COR-L47 (cell line): ENCODE measurements at places on chromosomes 2 and 18.

DNA sequence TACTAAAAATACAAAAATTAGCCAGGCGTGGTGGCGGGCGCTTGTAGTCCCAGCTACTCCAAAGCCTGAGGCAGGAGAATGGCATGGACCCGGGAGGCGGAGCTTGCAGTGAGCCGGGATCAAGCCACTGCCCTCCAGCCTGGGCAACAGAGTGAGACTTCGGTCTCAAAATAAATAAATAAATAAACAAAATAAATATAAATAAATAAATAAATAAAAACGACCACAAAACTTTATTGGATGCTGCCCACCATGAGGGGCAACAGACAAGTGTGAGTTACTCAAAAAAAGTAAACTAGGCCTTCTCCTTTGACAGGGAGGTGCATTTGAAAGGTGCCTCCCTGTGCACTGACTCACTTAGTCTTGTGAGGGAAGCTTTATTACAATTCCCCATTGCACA, 50.4 kb downstream of the SLC4A1AP start:
- DNase-seq, result no peak

GRCh38 chr2:208350610-208351009, 56.0 kb upstream of the PTH2R start:
- DNase-seq, result no peak

DNA sequence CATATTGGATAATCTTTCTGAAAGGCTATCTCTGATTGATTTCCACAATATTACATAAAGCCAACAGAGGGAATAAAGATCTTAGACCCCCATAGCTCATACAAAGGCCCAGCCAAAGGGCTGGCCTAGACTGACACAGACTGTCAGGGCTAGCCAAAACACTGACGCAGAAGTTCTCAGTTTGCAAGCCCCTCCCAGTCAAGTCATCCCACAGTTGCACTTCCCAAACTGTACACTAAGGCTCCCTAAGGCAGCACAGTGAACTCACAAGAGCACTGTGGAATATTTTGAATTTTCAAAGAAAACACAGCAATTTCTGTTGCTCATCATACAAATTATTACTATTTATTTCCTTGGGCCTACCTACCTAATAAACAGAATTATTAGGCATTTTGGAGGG, 244.9 kb downstream of the SP3 start:
- no peak for DNase-seq

DNA sequence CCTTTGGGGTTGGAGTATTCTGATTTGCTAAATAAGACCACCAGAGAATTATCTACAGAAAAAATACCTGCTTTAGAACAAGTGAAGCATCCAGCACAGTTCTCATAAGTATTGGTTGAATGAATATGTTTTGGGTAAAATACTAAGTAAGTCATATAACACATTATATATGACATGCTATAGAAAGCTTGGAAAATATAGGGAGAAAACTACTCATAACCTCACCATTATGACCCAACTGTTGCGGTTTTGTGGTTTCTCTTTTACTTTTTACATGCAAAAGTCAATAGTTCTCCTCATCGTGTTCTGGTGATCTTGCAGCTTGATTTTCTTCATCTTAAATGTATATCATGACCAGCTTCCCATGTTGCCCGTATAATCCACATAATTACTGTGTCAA, 66.2 kb downstream of the DIPK1C start:
- no peak for DNase-seq

DNA sequence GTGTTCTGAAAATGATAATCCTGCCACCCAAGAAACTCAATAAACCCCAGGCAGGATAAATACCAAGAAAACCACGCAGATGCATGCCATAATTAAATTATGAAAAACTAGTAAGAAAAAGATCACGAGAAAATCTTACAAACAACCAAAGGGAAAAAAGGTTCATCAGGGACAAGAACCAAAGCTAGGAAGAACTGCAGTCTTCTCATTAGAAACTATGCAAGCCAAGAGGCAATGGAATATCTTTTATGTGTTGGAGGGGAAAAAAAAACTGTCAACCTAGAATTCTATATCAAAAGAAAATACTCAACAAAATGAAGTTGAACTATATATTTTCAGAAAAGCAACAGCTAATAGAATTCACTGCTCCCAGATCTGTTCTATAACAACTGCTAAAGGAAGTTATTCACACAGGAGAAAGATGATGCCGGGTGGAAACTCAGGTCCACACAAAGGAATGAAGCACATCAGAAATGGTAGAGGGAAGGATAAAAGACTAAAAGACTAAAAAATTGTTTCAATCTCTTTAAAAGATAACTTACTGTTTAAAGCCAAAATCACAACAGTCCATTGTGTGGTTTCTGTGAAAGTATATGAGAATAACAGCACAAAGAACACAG, 55.0 kb downstream of the NDUFA10 start:
- no peak for DNase-seq
